ENCODE measurements at places on chromosomes 2 and 18. TPM values are rescaled to one million over a fixed set of nuclear protein-coding genes. Genes with fewer than 3 reads are reported as not detected.

CHST9 gene
- 0.02 TPM for total RNA-seq

GKN1 gene
- 0.83 TPM for total RNA-seq

GCKR gene
- total RNA-seq = 0.30 TPM

FKBP7 gene
- total RNA-seq = 13.5 TPM

PIEZO2 gene
- 0.51 TPM for total RNA-seq

OST4 gene
- 543 TPM for total RNA-seq

DNER gene
- total RNA-seq = 10.2 TPM

ADNP2 gene
- 11.1 TPM for total RNA-seq

POTEI gene
- not detected for total RNA-seq

TNFRSF11A gene
- total RNA-seq = 7.6 TPM

VAMP8 gene
- total RNA-seq = 15.2 TPM

POTEJ gene
- not detected for total RNA-seq

RPRD1A gene
- 16.7 TPM for total RNA-seq

RNF125 gene
- total RNA-seq = 0.32 TPM

LCT gene
- total RNA-seq = 0.03 TPM

LINC00305 gene
- total RNA-seq = not detected

SP9 gene
- total RNA-seq = 3.2 TPM

CYBRD1 gene
- total RNA-seq = 37.7 TPM

TRIM54 gene
- 0.61 TPM for total RNA-seq

KYNU gene
- 361 TPM for total RNA-seq

TTC31 gene
- total RNA-seq = 20.4 TPM

CYP26B1 gene
- total RNA-seq = 18.3 TPM

STARD7 gene
- total RNA-seq = 97.4 TPM

HOXD13 gene
- 0.23 TPM for total RNA-seq

CFC1 gene
- not detected for total RNA-seq

FLACC1 gene
- total RNA-seq = 0.18 TPM

STPG4 gene
- total RNA-seq = not detected

MZT2B gene
- total RNA-seq = 245 TPM

HNRNPLL gene
- 26.6 TPM for total RNA-seq

FOXI3 gene
- not detected for total RNA-seq

PTPN4 gene
- total RNA-seq = 16.8 TPM

CENPO gene
- 51.6 TPM for total RNA-seq

MATN3 gene
- 13.5 TPM for total RNA-seq
